Activated CD8-positive, alpha-beta memory T cell treated with anti-CD3 and anti-CD28 coated beads, Interleukin-2, amount 50 U/mL, for 4 hours (primary cell): ENCODE measurements at places on chromosomes 7 and 10.
A peak's percentile ranks its signal among the peaks of the same experiment; 100 is the strongest.

GRCh38 chr10:42488416-42488815 is 150.0 kb downstream of the ZNF33B start:
- DNase-seq, result no peak

GRCh38 chr10:10845185-10845584 is 172.5 kb upstream of the CELF2 start:
- DNase-seq, result no peak

- peak; percentile 15 for DNase-seq
These were observed 175.0 kb downstream of the CTNNA3 start for GRCh38 chr10:67520924-67521520.

- no peak for DNase-seq
These were observed 589.5 kb downstream of the ARL4A start for GRCh38 chr7:13276977-13277376.

- DNase-seq, result no peak
These were observed 61.6 kb downstream of the MTURN start for GRCh38 chr7:30196408-30196807.

GRCh38 chr7:134804351-134804750 is 24.9 kb downstream of the CALD1 start:
- DNase-seq, result no peak

- no peak for DNase-seq
These were observed 14.0 kb downstream of the NOM1 start for GRCh38 chr7:156963472-156963871.

DNA sequence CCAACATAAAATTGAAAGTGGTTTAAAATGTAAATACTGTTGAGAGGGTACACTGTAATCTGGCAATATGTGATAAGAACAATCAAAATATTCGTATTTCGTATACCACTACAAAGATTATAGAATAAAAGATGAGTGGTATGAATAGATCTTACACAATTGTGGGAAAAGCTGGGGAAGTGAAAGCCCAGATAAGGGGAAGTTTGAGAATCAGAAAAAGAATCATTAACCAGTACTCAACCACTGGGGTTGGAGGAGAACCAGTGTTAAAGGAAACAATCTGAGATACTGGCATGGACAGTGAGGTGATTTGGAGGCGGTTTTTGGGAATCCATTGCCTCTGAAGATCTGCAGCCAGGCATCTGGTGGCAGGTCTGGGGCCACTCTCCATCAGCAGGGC is 59.7 kb upstream of the CDK14 start:
- DNase-seq, result no peak
